ENCODE measurements at places on chromosomes 5 and 9.

DNA sequence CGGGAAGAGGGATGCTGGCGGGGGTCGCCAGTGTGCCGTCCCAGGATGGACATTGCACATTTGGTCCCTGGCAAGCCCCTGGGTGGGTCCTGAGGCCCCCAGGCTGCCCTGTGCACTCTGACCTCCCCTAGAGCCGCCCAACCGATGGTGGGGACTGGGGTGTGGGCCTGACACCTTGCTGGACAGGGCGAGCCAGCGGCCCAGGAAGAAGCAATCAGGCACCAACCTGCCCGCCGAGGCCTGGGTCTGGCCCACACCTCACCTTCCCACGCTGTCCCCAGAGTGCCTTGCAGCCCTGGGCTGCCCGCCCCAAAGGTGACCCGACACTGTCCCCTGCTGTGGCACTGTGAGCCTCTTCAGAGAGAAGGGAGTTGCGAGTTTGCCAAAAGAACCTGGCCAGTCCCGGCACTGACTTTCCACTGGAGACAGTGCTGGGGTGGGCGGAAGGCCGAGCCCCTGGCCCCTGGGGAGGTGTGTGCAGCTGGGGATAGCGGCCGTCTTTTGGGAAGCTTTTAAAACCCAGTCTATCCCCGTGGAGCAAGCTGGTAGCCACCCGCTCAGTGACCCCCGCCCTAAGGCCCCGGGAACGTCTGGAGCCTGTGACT, 12.0 kb upstream of the NRARP start:
- DNase-seq = no peak

GRCh38 chr9:134487066-134487710, 154.4 kb upstream of the COL5A1 start:
- no peak for DNase-seq

- no peak for DNase-seq
Measured at GRCh38 chr5:44933686-44934085, 124.9 kb downstream of the MRPS30 start.

DNA sequence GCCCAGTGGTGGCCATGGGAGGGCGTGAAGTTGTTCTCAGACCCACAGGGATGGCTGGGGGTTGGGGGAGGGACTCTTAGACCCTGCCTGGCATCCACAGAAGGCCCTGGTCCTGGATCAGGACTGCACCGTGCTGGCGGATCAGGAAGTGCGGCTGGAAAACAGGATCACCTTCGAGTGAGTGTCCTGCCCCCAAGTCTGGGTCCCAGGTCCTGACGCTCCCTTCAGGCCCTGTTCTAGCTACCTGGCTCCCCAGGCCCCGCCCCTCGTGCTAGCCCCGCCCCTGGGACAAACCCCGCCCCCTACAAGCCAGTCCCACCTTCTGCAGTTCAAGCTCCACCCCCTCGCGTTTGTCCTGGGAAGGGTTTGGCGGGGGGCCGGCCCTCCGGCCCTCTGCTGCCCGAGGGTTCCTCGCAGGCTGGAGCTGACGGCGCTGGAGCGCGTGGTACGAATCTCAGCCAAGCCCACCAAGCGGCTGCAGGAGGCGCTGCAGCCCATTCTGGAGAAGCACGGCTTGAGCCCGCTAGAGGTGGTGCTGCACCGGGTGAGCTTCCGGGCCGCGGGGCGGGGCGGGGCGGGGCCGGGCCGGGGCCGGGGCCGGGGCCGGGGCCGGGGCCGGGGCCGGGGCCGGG, 12.9 kb downstream of the RGS14 start:
- DNase-seq = no peak

DNA sequence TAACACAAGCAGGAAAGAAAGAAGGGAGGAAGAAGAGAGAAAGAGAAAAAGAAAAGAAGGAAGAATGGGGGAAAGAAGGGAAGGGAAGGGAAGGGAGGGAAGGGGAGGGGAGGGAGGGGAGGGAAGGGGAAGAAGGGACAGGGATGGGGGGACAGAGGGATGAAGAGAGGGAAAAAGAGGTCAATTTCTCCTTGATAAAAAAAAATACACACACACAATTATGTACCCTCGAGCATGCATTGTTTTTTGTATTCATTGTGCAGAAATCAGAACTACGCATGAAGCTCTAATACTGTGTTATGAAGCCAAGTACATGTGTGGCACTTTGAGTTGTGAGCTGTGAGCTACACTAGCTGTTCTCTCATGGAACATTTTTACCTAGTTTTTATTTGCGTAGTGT, 274.9 kb upstream of the CDH18 start:
- DNase-seq = no peak

- no peak for DNase-seq
Measured at GRCh38 chr9:27193886-27194285, 84.9 kb downstream of the TEK start.

DNA sequence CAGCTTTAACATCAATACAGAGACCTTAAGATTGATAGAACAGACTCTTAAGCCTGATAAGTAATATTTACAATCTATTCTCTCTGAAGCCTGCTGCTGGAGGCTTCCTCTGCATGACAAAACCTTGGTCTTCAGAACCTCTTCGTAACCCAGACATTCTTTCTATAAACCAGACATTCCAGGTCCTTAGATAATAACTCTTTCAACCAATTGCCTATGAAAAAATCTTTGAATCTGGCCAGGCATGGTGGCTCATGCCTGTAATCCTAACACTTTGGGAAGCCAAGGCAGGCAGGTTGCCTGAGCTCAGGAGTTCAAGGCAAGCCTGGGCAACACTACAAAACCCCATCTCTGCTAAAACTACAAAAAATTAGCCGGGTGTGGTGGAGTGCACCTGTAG, 327.8 kb downstream of the ENC1 start:
- no peak for DNase-seq

- no peak for DNase-seq
Measured at GRCh38 chr5:139638736-139639618, 9.2 kb upstream of the CXXC5 start.

Data from A172 (cell line).